ENCODE measurements at places on chromosomes 16 and 17. TPM values are rescaled to one million over a fixed set of nuclear protein-coding genes. Genes with fewer than 3 reads are reported as not detected.
A peak's percentile ranks its signal among the peaks of the same experiment; 100 is the strongest.

ACSM2A gene
- total RNA-seq: not detected

GRCh38 chr16:51629576-51629975 is 478.5 kb upstream of the SALL1 start:
- no peak for DNase-seq
- no peak overlapping the region for H3K4me3 ChIP-seq
- no peak overlapping the region for H3K27ac ChIP-seq

GRCh38 chr17:66299711-66300110 is 2.7 kb upstream of the PRKCA start:
- H3K36me3 ChIP-seq: no peaks in the 10 kb centered on the region
- H3K4me3 ChIP-seq: no peak overlapping the region
- no peak for DNase-seq
- no peak overlapping the region for H3K27ac ChIP-seq

GRCh38 chr17:48791128-48792032 is 25.6 kb downstream of the TTLL6 start:
- no peaks in the 10 kb centered on the region for H3K36me3 ChIP-seq
- DNase-seq: peak; percentile 86
- H3K27me3 ChIP-seq: peaks cover 44% of the 10 kb centered on the region
- no peak overlapping the region for H3K4me3 ChIP-seq
- H3K27ac ChIP-seq: no peak overlapping the region
- H3K4me1 ChIP-seq: peaks cover 9% of the 10 kb centered on the region

DNA sequence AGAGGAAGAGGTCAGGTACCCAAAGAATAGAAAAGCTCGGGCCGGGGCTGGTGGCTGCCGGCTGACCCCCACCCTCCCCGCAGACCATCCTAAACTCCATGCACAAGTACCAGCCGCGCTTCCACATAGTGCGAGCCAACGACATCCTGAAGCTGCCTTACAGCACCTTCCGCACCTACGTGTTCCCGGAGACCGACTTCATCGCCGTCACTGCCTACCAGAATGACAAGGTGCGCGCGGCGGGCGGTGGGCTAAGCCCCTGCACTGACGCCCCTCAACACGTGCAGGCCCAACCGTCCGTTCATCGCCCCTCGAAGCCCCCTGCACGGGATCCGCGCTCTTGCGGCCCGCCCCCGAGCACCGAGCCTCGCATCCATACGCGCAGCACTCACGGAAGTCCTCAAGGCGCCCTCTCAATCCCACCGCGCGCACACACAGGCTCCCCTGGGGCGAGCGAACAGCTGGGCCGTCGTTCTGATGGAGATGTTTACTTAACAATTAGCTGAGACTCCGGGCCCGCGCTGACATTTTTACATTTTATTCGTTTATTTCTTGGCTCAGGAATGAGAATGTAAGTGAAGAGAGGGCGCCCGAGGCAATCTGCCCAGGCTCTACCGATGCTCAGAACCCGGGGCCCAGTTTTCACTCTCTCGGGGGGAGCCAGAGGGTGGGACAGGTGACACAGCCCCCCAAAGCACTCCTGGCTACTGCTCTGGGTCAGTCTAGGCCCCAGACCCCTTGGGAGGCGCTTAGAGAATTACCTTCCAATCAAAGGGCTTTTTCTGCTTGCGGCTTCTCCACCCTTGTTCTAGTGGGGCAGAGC is 3.5 kb downstream of the TBX2 start:
- no peaks in the 10 kb centered on the region for H3K4me1 ChIP-seq
- H3K4me3 ChIP-seq: no peak overlapping the region
- no peak for DNase-seq
- H3K27ac ChIP-seq: no peak overlapping the region
- H3K36me3 ChIP-seq: peaks cover 5% of the 10 kb centered on the region

DNA sequence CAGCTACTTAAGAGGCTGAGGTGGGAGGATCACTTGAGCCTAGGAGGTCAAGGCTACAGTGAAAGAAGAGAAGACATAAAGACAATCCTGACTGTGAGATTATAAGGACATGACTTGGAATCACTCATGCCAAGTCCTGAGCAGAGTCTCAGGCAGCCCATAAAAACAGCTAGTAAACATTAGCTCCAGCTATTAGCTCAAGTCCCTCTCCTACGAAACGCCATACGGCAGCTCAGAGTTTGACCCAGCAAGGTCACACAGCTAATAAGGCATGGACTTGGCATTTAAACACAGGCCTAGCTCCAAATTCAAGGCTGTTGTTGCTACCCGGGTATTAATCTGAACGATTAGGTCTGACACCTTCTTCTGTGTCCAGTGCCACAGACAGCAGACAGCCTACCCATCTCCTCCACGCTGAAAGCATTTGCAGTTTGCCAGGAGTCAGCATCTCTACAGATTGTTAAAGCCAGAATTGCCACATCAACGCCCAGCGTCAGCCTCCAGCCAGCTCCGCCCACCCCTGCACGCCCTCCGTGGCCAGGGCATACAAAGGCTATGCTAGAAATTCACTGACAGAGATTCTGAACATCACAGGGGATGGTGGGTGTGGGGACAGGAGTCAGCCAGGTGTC is 9.9 kb upstream of the TMEM114 start:
- DNase-seq: no peak
- no peaks in the 10 kb centered on the region for H3K4me1 ChIP-seq
- H3K27ac ChIP-seq: no peak overlapping the region
- no peak overlapping the region for H3K4me3 ChIP-seq
- no peaks in the 10 kb centered on the region for H3K36me3 ChIP-seq

CLEC16A gene
- total RNA-seq: 32.4 TPM

- peak; percentile 32 for DNase-seq
- H3K36me3 ChIP-seq: no peaks in the 10 kb centered on the region
- H3K27ac ChIP-seq: no peak overlapping the region
- H3K4me3 ChIP-seq: no peak overlapping the region
Measured at GRCh38 chr16:87583453-87584131, 18.7 kb upstream of the JPH3 start.

GRCh38 chr17:59506894-59507726 is 58.3 kb upstream of the DHX40 start:
- no peaks in the 10 kb centered on the region for H3K36me3 ChIP-seq
- H3K27me3 ChIP-seq: no peaks in the 10 kb centered on the region
- H3K27ac ChIP-seq: no peak overlapping the region
- no peaks in the 10 kb centered on the region for H3K4me1 ChIP-seq

- no peak for DNase-seq
- no peaks in the 10 kb centered on the region for H3K36me3 ChIP-seq
- no peak overlapping the region for H3K4me3 ChIP-seq
- H3K4me1 ChIP-seq: peaks cover 6% of the 10 kb centered on the region
Measured at GRCh38 chr17:78648293-78648692, 71.1 kb upstream of the DNAH17 start.

DNA sequence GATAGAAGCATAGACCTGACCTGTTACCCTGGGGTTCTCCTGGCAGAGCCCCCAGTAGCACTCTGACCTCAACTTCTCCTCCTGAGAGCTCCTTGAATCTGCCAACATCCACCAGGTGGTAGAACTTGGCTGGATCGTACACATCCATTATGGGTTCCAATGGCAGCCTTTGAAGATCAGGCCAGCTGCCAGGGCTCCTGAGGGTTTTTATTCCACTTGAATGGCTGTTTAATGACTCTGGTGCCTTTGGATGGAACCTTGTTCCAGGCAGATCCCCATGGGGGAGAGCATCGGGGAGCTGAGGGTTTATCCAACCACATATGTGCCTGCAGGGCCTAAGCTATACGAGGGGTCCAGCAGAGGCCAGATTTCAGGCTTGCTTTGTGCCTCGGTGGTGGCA is 47.1 kb upstream of the CLEC19A start:
- no peak overlapping the region for H3K27ac ChIP-seq
- no peaks in the 10 kb centered on the region for H3K36me3 ChIP-seq

Measured in MCF 10A (cell line).